ENCODE measurements at places on chromosomes 5 and 9. TPM values are rescaled to one million over a fixed set of nuclear protein-coding genes. Genes with fewer than 3 reads are reported as not detected.

DNA sequence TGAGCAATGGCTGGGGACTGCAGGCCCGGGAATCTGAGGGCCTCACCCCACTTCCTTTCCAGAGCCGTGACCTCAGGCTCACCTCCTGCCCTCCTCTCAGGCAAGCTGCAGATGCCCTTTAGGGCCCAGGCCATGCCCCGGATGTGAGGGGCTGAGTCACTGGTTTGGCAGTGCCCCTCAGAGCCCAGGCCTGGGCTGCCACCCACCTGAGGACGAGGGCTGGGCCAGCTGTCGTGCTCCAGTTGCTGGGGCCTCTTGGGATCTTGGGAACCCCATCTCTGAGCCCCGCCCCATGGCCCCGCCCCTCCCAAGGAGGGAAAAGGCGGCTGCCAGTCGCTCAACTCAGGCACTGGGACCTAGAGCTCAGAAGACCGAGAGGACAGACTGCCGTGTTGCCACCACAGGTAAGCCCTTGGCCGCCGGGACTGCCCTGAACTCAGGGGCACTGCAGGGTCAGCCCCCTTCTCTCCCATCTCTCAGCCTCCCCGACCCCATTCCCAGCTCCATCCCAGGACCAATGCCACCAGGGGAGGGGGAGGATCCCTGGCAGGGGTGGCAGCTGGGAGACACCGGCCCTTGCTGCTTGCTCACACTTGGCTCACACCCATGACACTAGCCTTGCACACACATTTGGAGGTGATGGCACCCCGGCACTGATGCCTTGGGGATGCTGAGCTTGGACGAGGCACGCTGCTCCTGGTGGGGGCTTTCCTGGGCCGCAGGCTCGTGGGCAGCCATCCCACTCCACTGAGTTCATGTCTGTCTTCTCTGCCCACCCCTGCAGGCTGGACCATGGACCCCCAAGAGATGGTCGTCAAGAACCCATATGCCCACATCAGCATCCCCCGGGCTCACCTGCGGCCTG, at the start of gene CYSRT1:
TSS of gene CYSRT1 (plus strand) at position 345 of the 865 bp plus-strand sequence. CDS start at position 793, 448 bp downstream.
- peak; percentile 49 for DNase-seq

The HMCN2 gene
- not detected for total RNA-seq

The HAVCR2 gene
- total RNA-seq = 76.9 TPM

The SPATA31C1 gene
- total RNA-seq = not detected

The SLC6A19 gene
- total RNA-seq = not detected

The WDR38 gene
- not detected for total RNA-seq

The ITGA2 gene
- 2.0 TPM for total RNA-seq

DNA sequence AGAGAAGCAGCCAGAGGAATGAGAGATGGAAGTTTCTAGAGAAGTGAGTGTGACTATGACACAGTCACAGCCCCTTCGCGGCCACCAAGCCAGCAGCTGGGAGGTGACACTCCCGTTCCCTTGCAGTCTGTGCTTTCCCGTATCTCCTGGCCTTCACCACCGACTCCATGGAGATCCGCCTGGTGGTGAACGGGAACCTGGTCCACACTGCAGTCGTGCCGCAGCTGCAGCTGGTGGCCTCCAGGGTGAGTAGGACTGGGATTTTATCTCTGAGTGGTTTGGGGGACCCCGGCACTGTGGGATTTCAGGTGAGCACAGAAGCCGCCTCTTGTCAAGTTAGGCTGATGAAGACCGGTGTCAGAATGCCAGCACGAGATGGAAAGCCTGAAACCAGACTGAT, 12.1 kb upstream of the SLC2A8 start:
- no peak for DNase-seq

The SMIM27 gene
- 30.4 TPM for total RNA-seq

DNA sequence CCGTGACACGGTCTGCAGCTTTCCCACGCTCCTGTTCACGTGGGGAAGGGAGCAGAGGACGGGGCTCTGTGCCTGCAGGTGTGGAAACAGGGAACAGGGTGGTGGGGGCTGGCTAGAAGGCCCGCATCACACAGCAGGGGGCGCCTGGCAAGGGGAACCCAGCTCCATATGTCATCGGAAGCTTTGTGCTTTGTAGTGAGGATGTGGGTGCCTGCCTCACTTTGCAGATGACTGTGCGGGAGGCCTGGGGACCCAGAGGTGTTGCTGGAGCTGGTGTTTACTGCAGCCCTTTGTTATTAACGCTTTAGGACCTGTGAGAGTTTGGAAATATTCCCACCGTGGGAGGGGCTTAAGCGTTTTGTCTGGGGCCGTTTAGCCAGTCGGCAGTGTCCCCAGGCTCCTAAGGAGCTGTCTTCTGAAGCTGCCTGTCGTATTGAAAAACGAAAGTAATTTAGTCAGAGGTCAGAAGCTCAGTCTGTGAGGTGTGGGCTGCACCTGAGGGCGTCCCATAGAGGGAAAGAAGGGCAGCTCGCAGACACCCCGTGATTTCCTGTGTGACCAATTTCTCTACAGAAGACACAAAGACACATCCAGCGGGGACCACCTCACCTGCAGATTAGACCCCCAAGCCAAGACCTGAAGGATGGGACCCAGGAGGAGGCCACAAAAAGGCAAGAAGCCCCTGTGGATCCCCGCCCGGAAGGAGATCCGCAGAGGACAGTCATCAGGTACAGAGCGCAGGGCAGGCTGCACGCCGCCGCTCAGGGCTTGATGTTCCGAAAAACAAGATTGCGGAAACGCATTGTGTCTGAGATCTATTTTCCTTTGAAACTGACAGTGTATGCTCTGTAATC, 9.1 kb downstream of the MAN1B1 start:
- peak; percentile 87 for DNase-seq

- no peak for DNase-seq
Measured at GRCh38 chr5:65762234-65762633, 40.2 kb downstream of the NLN start.

DNA sequence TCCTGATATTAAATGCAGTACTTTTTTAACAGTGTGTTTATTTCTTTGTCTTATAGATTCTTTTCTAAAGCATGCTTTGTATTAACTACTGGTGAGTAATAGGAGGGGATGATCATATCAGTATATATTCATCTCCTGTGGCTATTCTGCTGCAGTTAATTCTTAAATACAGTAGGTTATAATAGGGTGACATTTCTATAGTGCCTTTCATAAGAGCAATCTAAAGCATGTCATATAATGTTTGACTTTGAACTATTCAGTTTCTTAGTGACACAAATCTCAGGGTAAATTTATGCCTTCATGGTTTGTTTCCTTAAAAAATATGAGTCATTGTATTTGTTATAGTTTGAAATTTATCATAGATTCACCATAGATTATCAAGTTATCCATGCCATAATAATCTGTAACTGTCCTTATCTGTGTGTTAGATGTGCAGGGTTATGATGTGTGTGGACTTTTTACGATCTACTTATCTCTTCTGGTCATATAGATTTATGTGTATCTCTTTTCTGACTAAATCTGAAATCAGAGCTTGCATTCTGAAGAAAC, 1019.5 kb downstream of the NR2F1-AS1 start:
- DNase-seq = no peak

The ACER2 gene
- 2.9 TPM for total RNA-seq

- DNase-seq = no peak
Measured at GRCh38 chr9:136748666-136749611, 614 bp upstream of the LCN6 start.

DNA sequence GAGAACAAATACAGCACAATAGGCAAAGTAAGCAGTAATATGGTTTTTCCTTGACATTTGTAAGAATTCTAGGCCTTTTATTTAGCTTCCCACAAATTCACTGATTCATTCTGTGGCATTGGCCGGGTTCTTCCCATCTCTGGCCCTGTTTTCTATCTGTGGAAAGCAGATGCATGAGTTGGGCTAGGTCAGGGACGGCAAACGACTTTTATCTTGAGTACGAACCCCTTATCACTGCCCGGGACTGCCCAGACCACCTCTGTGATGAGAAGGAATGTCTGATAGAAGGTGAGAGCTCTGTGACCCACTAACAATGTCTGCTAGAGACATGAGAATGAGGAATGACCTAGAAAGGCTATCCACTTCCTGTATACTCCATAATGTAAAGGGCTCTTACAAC, 35.4 kb upstream of the ADAM19 start:
- DNase-seq = no peak

- no peak for DNase-seq
Measured at GRCh38 chr9:136754059-136754572, 3.9 kb downstream of the LCN8 start.

- no peak for DNase-seq
Measured at GRCh38 chr5:87997662-87998061, 271.0 kb downstream of the TMEM161B start.

- DNase-seq = no peak
Measured at GRCh38 chr9:93906195-93906880, 48.8 kb downstream of the BARX1 start.

DNA sequence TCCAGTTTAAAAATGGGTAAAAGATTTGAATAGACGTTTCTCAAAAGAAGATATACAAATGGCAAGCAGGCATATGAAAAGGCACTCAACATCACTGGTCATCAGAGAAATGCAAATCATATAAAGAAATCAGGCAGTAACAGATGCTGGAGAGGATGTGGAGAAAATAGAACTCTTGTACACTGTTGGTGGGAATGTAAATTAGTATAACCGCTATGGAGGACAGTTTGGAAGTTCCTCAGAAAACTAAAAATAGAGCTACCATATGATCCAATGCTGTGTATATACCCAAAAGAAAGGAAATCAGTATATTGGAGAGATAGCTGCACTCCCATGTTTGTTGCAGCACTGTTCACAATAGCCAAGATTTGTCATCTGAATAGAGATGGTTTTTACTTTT, 42.7 kb downstream of the SLC12A2 start:
- DNase-seq = no peak

- peak; percentile 19 for DNase-seq
Measured at GRCh38 chr9:129313331-129313955, 135.4 kb upstream of the IER5L start.

GRCh38 chr5:126805063-126805462, 28.1 kb downstream of the LMNB1 start:
- no peak for DNase-seq

DNA sequence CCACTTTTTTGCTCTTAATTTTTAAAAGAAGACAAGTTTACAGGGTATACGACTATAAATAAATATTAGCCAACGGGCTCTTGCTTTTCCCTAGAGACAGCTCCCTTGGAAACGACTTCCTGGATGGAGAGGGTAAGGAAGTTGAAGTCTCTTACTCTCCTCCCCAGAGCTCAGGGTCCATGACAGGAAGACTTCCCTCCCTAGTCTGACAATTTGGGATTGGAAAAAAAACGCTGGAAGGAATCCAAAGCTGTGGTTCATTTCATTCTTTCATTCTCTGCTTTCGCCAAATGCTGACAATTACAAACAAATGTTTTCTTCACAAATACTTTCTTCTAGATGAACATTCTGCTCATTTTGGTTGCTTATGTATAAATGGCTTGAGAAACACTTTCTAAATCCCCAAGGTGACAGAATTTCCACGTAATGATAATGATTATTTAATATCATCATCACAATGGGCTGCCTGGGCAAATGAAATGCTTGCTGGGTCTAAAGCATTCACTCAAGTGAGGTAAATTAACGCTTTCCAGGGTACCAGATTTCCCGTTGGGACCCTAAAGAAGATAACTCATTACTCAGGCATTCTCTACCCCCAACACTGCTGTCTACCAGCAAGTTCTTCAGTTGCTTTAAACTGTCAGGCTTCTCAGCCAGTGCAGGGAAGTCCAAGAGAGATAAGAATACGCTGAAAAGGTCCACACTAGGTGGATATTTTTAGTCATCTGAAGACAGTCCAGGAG, 139.8 kb upstream of the SLC30A5 start:
- no peak for DNase-seq

The PGM5 gene
- total RNA-seq = not detected

DNA sequence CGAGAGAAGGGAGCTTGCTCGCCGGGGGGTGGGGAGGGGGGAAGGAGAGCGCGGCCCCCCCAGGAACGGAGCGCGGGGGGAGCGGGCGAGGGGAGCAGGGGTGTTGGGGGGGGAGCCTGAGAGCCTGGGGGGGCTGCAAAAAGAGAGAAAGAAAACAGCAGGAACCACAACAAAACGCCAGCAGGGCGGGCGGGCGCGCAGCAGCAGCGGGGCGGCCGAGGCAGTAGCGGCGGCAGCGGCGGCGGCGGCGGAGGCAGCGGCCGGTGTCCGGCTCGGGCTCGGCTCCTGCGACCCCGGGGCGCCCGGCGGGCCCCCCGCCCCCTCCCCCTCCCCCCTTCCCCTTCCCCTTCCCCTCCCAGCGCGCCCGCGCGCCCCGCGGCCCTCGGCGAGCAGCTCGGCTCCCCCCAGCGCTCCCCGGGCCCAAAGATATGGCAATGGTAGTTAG, 1.6 kb downstream of the NR2F1 start:
- no peak for DNase-seq

DNA sequence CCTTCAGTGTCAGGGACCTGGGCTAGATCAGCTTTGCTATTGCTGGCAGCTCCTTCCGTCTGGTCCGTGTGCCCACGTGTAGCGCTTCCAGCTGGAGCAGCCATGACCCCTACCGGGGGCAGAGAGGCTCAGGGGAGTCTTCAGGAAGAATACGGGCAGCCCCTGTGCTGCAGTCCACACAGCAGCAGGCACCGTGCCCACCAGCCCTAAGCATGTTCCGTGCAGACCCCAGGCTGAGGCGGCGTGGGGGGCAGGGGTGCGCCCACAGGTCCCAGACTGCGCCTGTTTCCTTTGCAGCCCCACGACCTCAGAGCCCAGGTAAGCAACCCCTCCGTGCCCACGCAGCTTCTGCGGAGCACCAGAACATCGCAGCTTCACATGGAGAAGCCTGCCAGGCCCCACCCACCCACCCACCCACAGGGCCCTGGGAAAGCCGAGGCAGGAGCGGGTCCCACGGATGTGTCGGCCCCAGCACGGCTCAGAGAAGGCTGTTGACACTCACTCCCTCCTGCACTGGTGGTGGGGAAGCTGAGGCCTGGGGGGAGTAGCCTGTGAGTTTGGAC, 83.1 kb downstream of the KCNT1 start:
- no peak for DNase-seq

DNA sequence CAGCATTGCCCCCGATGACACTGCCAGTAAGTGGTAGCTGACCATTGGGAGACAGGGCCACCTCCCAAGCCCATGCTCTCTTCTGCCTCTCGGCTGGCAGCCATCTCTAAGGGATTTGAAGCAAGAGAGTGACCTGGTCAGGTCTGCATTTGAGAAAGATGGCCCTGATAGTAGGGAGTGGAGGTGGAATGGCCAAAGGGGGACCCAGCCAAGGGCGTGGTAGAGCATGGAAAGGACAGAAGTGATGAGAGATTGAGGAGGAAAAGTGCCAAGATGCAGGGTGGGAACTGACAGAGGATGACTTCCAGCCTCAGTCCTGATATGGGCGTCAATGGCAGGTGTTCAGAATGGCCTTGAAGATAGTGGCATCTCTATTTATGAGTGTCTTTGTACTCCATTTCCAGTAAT, 9.0 kb downstream of the ABL1 start:
- DNase-seq = no peak

GRCh38 chr5:39256477-39257235, 37.3 kb upstream of the FYB1 start:
- no peak for DNase-seq

- peak; percentile 77 for DNase-seq
Measured at GRCh38 chr5:140145818-140146522, 20.2 kb downstream of the IGIP start.

GRCh38 chr9:134630861-134631260, 10.7 kb upstream of the COL5A1 start:
- no peak for DNase-seq

The TPM2 gene
- 35.7 TPM for total RNA-seq

The ARHGEF39 gene
- 13.1 TPM for total RNA-seq

The EPB41L4B gene
- not detected for total RNA-seq

The BNC2 gene
- not detected for total RNA-seq

- DNase-seq = no peak
Measured at GRCh38 chr9:100589582-100589981, 11.7 kb downstream of the CAVIN4 start.

GRCh38 chr5:9972059-9972458, 277.6 kb downstream of the ATPSCKMT start:
- DNase-seq = no peak

The PCSK5 gene
- total RNA-seq = 7.1 TPM

Data from activated naive CD8-positive, alpha-beta T cell treated with anti-CD3 and anti-CD28 coated beads, Interleukin-2, amount 10 ng/mL, durations not matched to agents 7 days and 5 days (primary cell).